Kidney (tissue), 22 donors: ENCODE measurements at places on chromosomes 12 and 14.

- no peak for DNase-seq
These were observed 373.5 kb upstream of the CLEC14A start for GRCh38 chr14:38629412-38629811.

GRCh38 chr12:113328368-113328889 is 6.5 kb downstream of the SLC8B1 start:
- no peak for DNase-seq

GRCh38 chr14:93984987-93985410 is 8.6 kb upstream of the ASB2 start:
- peak; percentile 63 for DNase-seq

DNA sequence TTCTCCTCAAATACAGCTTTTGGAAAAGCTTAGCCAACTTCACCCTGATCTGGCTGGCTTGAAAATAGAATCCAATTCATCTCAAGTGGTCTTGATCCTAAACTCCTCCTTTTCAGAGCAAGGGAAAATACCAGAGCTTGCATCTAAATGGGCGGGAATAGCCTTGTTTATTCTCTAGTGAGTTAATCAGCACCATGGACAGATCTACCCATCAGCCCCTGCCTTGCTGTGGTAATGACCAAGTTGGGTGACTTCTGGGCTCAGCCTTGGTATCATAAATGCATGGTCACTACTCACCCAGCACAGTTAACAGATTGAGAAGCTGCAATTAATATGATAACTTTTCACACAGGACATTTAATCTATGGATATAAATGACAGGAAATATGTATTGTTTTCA is 196.6 kb downstream of the GLT1D1 start:
- peak; percentile 93 for DNase-seq

- DNase-seq = no peak
These were observed 1.0 kb upstream of the NYNRIN start for GRCh38 chr14:24397639-24398292.

DNA sequence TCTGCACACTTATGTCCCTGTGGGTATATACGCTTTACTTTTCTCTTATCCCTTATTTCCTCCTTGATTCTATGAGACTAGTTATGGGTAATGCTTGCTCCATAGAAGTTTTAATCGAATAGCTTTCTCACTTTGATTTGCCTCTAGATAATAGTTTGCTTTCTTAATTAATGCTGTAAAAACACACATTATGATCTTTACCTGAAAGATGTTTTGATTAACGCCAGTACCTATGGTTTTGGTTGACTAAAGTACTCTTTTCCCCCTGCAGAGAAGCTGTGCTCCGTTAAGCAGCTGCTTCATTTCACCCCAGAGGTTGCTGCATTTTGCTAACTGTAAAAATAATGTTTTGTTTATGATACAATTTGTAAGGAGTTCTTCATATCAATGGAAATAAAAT is 362.3 kb downstream of the FLRT2 start:
- no peak for DNase-seq

GRCh38 chr12:78189656-78190055 is 359.0 kb downstream of the NAV3 start:
- no peak for DNase-seq

GRCh38 chr14:67562025-67562775 is 29.1 kb downstream of the PLEKHH1 start:
- DNase-seq = no peak

- no peak for DNase-seq
These were observed 9.4 kb upstream of the TCHP start for GRCh38 chr12:109890620-109891170.

DNA sequence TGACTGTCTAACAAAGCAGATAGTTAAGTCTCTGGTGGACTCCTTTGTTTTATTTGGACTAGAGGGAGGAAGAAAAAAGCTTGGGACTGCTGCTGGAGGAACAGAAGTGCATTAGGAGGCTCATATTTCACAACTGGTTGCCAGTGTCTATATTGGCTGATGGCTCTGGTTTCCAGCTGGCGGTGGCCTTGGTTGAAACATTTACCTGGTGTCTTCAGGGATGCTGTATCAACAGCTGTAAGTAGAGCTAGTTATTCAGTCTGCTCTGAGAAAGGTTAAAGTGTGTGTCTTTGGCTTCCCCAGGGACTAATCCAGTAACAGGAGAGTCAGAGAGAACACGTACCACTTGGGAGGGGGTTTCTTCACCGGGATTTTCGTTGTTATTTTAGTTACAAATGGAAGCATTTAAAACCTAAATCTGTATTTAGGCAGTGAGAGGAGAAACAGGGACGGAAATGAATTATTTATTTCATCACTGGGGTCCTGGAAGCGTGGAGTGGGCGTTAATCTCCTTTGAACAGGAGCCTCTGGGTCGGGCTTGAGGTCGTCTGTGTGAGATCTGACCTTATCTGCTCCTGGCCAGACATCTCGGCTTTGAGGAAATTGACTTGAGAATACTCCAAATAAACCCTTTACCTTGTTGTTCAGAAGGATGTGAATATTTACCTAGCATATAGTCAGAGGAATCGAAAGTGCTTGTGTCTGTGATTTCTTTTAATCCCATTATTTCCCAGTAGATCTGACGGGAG is 149.9 kb downstream of the NRXN3 start:
- peak; percentile 28 for DNase-seq

GRCh38 chr12:132176920-132177551 is 32.8 kb downstream of the NOC4L start:
- DNase-seq = peak; percentile 64

GRCh38 chr12:113092607-113093408 is 36.3 kb downstream of the DTX1 start:
- DNase-seq = peak; percentile 68

DNA sequence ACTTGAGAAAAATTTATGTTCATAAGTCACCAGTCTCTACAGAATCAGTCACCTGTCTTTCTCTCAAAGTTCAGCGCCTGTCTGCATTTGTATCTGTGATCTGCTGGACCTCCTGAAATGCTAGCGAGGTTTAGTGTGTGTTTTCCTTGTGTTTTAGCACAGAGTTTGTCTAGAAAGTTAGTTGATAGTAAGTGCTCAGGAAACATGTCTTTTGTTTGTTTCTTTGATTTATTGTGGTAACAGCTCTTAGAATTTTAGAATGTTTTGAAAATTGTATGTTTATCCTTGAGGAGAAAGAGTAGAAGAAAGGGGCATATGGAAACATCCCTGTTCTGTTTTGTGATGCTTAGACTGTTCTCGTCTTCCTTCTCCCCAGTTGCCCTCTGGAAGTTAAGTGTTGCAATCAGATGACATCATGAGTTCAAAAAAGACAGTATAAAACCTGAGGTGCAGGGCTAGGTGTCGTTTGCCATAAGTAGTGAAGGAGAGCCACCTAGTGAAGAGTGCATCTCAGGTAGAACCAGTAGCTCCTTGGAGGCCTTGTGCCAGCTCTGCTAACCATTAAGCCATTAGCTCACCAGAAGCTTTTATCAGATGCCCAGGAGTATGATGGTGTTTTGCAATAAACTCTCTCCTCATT is 44.8 kb downstream of the FBXW8 start:
- no peak for DNase-seq

GRCh38 chr12:104387190-104387589 is 69.6 kb upstream of the CHST11 start:
- DNase-seq = peak; percentile 22

DNA sequence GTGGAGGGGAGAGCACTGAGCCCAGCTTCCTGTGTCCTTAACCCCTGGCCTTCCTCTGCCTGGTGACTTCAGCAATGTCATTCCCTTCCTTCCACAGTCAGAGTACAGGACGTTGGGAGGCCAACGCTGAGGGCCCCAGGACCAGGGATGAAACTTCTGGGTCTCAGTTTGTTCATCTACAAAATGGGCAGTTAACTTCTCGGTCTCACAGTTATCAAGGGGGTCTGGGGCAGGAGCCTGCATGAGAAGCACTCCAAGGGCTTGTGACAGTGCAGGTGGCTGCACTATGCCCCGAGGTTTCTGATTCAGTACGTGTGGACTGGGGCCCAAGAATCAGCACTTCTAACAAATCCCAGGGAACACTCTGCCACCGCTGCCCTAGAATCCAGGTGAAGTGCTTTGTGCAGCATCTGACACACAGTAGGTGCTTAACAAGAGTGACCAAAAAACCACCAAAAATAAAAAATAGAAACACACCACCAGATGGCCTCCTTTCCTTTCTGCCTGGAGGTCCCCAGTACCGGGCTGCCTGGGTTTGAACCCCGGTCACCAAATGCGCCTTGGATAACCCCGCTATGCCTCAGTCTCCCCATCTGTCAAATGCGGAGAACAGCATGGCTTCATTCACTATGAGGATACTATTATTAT is 80.4 kb downstream of the RFLNA start:
- DNase-seq = no peak

DNA sequence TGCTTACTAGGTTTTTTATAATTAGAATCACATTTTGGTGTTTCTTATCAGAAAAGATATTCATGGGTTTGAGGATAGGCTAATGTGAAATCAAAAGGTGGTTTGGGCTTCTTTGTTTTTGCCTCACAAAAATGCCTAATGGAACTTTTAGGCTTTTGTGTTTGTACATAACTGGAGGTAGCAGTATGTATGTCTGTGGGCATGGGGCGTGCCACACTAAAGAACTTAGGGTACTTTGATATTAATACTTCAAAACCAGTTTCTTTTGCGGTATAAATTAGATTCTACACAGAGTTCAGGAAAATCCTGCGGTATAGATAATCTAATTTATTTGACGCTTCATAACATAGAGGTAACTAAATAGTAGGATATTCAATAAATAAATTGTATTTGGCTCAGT is 1.9 kb downstream of the ETV6 start:
- no peak for DNase-seq

- peak; percentile 17 for DNase-seq
These were observed 49.1 kb upstream of the KCNJ8 start for GRCh38 chr12:21823581-21823980.

DNA sequence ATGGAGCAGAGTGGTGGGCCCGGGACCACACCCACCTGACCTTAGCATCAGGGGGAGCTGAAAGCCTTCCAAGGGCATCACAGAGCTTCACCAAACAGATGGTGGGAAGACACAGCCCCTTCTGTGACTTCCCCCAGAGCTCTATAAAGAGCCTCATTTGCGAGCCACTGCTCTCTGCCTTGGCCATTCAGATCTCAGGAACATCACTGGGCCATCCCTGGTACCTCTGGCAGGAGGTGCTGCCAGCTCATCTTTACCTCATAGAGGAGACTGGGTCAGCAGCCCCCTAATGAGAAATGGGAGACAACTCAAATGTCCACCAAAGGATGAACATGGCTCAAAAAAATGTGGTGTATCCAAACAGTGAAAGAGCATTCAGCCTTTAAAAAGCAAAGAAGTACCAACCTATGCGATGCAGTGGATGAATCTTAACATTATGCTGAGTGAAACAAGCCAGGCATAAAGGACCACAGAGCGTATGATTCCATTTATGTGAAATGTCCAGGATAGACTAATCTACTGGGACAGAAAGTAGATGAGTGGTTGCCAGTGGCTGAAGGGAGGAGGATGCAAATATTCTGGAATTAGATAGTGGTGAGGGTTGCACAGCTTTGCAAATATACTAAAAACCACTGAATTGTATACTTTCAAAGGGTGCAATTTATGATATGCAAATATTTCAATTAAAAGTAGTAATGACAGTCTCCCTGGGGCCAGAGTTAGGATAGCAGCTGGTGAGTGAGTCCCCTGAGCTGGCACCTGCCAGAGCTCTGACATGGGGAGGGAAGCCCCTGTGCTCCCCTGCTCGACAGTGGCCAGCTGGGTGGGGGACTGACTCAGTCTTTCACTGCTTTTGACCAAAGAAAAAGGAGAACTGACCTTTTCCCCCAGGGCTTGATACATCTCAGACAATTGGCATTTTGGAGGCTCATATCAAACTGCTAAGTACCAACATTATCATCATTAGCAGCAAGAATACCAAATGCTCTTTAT is 116.6 kb downstream of the GCH1 start:
- no peak for DNase-seq

DNA sequence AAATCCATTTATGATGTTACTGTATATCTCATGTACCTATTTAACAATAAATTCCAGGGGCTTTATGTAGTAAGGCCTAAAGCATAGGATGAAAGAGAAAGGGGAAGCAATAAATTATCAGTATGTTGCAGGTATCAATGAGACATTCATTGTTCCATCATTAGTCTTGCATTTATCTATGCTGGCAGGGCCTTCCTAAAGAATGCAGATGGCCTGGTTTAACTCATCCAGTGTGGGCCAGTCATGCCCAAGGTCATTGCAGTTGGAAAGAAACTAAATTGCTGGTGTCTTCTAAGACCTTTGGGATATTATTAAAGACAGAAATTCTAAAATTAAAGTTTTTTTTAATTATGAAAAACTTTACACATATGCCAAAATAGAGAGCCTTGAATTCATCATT is 98.3 kb downstream of the AVPR1A start:
- no peak for DNase-seq

GRCh38 chr14:70651522-70651921 is 9.8 kb downstream of the TTC9 start:
- DNase-seq = no peak

GRCh38 chr12:54376596-54376995 is 7.9 kb downstream of the ZNF385A start:
- DNase-seq = no peak

- DNase-seq = no peak
These were observed 56.0 kb upstream of the MGAT4C start for GRCh38 chr12:86312232-86312631.

DNA sequence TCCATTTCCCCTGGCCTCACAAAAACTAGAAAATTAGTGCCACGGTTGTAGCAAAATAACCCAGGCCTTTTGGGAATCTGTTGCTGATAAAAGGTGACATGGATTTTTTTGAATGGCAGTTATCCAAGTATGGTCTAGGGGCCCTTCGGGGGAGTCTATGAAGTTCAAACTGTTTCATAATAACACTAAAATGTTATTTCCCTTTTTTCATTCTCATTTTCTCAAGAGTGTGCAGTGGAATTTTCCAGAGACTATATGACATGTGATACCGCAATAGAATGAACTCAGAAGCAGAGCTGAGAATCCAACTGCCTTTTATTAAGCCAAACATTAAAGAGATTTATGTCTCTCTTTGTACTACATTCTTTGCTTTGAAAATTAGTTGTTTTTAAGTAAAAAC is 26.9 kb downstream of the GSTZ1 start:
- no peak for DNase-seq

- DNase-seq = no peak
These were observed 546.0 kb upstream of the LMO3 start for GRCh38 chr12:17151917-17152316.

DNA sequence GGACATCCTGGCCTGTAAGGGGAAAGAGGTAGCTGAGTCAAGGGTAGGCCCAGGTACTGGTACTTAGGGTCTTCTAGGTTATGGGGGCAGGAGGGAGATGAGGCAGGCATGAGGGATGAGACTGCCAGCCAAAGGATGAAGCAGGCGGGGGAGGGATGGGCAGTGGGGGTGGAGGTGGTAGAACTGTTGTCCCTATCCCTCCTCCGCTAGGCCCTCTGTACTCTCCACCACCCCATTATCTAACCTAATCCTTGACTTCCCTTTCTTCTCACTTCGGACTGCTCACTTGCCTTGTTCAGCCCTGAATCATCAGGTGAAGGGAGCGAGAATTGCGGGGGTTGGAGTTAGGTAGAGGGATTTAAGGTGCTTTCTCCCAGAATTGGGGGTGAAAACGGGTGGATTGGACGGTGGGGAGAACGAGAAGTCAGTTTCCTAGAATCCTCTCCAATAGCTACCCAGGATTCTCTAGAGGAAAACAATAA is 562 bp downstream of the PAN2 start:
- no peak for DNase-seq
